Activated CD8-positive, alpha-beta memory T cell treated with anti-CD3 and anti-CD28 coated beads for 4 hours (primary cell): ENCODE measurements at places on chromosomes 4 and X.

GRCh38 chr4:84215217-84215616 is 283.9 kb downstream of the NKX6-1 start:
- no peak for DNase-seq

- no peak for DNase-seq
Measured at GRCh38 chrX:153443476-153444332, 2.2 kb downstream of the TREX2 start.

GRCh38 chr4:17763931-17764330 is 17.5 kb downstream of the FAM184B start:
- DNase-seq = no peak

DNA sequence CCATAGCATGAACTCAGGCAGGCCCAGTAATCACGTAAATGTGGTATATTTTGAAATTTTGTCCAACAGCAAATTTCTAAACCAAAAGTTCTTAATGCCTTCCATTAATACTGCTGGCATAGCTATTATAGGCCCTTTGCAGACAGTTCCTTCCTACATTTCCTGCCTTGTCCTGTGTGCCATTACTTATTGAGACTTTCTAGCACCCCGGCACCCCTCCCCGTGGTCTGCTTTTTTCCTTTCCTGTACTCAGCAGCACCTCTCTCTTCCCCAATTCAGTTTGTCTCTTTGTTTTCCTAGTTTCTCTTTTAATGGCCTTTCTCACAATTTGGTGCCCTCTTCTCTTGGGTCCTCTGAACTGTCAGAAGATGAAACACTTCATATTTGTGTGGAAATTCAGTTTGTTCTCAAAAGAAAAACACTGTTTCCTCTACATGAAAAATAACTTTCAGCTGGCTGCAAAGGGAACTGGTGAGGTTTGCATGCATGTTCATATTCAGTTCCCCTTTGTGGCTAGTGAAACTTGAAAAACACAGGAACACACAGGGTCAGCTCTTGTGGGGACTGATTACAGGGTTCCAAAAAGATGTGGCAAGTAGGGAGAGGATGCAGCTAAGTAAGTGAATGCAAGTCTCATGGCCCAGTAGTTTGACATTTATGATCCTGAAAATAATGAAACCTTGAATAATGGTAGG is 17.1 kb downstream of the GPR34 start:
- DNase-seq = no peak

DNA sequence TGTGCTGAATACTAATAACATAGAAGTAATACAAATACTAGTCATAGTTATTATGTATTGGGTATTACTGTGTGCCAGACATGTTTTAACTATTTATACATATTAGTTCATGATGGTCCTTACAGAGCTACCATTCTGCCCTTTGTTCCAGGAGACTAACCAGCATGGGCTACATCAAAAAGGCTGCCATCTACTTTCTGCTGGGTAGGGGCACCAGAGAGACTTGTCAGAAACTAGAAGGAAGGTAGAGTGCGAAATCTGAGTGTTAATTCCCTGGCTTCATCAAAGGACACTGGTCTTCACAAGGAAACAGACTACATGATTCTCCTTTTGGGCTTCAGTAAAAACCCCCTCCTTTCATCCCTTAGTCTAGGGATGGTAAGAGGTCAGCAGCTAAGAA is 347.8 kb downstream of the GBA3 start:
- DNase-seq = no peak
